Fibroblast of mammary gland (primary cell): ENCODE measurements at places on chromosomes 3 and 15.

DNA sequence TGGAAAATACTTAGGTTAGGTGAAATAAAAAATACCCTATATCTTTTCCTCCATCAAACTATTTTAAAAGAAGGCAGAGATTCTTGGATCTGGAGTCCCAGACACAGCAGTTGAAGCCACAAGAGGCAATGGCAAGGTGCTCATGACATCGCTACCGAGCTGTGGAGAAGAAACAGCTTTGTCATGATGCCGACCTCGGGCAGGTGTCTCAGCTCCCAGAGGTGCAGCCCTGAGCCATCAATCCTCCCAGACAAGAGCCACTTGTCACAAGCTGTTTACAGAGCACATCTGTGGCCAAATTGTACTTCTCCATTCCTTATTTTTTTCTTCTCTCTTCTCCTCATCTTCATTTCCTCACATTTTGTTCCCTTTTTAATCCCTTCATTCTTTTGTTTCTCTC lies 50.8 kb downstream of the GPR176 start:
- no peak for DNase-seq

DNA sequence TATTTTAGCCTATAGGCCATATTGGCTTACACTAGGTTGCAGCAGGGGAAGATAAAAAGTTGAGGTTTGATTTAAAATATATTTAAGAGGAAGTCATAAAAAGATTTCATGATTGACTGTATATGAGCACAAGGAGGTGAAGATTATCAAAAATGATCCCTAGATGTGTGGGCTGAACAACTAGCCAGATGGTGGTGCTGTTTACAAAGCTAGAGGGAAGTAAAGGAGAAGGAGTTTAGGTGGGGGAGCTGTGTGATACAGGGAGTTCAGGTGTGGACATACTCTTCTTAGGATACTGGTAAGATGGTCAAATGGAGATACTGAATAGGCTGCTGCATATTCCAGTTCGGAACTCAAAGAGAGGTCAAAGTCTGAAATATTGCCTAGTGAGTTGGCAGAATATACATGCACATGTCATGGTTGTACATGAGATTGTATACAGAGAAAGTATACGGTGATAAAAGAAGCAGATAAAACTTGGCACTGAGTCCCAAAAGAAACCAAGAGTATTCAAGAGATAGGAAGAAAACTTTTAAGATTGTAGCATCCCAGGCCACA lies 727.8 kb downstream of the NLGN1 start:
- DNase-seq, result peak; percentile 53

- no peak for DNase-seq
Measured at GRCh38 chr3:151303751-151304150, 12.9 kb downstream of the GPR87 start.

DNA sequence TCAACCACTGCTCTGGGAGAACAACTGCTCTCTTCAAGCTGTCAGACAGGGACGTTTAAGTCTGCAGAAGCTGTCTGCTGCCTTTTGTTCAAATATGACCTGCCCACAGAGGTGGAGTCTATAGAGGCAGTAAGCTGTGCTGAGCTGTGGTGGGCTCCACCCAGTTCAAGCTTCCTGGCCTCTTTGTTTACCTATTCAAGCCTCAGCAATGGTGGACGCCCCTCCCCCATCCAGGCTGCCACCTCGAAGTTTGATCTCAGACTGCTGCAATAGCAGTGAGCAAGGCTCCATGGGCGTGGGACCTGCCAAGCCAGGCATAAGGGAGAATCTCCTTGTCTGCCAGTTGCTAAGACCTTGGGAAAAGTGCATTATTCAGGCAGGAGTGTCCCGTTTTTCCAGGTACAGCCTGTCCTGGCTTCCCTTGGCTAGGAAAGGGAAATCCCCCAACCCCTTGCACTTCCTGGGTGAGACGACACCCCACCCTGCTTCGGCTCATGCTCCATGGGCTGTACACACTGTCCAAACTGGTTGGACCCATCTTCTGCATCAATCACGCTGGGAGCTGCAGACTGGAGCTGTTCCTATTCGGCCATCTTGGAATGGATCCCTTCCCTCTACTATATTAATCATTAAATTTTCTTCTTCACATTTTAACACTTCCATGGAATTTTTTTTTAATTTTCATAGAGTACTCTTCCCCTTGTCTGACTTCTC lies 167.0 kb upstream of the UBE2E2 start:
- DNase-seq, result no peak

DNA sequence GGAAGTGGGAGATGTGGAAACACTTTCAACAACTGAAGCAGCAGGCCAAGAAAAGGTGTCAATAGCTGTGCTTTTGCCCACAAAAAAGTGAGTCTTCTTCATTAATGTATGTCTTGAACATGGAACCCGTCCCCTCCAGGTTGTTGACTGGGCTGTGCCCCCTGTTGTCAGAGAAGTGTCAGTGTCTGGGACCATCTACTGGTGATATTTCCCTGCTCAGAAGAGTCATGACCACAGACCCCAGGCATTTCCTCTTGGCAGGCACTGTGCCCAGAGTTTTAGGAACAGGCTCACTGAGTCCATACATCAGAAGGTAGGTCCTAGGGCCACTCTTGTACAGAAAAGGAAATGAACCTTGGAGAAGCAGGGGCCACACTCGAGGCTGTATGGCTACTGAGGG lies 54.8 kb upstream of the LARS2 start:
- peak; percentile 16 for DNase-seq

GRCh38 chr15:81758818-81759284 lies 287.0 kb downstream of the MEX3B start:
- no peak for DNase-seq

DNA sequence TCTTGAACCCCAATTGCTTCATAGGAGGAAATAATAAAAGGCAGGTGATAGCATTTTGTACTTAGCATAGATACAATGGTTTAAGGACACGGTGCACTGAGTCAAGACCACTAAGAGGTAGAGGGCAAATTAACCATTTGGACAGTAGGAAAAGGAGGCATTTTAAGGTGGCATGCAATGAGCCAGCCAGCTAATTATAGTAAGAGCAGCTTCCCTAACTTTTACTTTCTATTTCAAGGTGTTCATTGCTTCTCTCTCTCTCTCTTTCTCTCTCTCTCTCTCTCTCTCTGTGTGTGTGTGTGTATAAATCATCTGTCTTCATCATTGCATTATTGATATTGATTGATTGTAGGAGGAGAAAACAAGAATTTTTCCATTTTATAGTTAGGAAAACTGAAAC lies 740.4 kb upstream of the CFAP20DC start:
- DNase-seq, result no peak

DNA sequence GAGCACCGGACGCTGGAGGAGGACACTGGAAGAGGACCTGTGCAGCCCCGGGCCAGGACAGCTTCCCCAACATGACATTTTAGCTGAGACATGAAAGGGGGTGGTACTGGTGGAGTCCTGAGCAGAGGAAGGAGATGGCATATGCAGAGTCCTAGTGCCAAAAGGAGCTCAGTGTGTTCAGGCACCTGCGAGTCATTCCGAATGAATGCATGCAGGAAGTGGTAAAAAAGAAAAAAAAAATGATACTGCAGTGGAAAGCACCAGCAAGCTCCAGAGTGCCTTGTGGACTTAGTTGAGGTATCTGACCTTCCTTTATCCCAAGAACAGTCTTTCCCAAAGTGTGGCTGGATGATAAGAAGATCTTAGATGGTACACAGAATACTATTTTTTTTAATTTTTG lies 6.6 kb upstream of the ZNF148 start:
- DNase-seq, result peak; percentile 48

- DNase-seq, result no peak
Measured at GRCh38 chr3:101879102-101879501, 29.8 kb downstream of the NFKBIZ start.

DNA sequence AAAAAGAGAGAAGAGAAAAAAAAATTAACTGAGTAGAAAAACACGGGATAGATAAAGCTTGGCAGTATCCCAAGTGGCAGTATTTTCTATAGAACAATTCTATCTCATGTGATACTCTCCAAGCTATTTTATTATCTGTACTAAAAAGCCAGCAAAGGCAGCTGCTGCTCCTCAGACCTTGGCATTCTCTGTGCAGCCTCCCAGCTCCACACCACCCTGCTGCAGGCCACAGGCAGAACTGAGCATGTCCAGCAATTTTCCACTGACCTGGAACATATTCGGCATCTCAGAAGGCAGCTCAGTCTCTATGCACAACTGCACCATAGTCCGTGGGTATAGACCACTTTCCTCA lies 1161.4 kb downstream of the IGSF11 start:
- no peak for DNase-seq

- DNase-seq, result no peak
Measured at GRCh38 chr3:126349611-126350501, 7.4 kb downstream of the KLF15 start.

DNA sequence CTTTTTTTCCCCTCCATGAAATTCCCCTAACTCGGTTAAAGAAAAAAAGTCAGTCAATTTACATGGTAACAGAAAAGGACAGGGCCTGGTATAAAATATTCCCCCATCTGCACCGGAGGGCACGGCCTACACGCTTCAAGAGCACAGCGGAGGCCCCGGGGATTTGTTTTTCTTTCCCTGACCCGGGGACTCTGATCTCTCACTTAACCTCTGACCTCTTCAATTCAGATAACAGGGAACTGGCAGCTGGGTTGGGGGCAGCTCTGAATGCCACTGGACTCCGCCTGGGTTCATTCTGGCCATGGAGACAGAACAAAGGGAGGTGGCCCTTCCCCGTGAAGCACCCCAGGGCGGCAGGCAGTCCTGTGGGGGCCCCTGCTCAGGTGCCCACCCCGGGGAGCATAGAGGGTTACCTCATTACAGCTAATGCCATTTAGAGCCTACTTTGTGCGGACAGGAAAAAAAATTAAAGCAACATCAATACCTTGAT lies 257.5 kb downstream of the SHQ1 start:
- DNase-seq, result no peak

GRCh38 chr3:58134468-58134867 lies 76.3 kb downstream of the DNASE1L3 start:
- DNase-seq, result no peak

DNA sequence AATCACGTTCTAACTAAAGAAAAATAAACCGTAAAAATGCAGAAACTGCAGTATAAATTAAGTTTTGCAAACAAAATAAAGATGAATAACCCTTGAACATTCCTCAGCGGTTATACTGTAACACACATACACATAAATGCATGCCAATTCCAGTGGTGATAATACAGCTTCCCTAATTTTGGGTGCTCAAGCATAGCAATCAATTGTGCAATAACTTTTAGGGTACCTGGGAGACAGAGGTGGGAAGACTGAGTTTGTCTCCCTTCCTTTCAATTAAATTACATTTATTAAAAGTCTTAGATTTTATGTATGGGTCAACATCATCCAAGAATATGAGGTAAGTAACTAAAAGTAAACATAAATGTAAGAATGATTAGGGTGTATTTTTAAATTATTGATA lies 71.8 kb downstream of the SETD2 start:
- no peak for DNase-seq

GRCh38 chr3:126911162-126912026 lies 71.5 kb upstream of the PLXNA1 start:
- peak; percentile 98 for DNase-seq

DNA sequence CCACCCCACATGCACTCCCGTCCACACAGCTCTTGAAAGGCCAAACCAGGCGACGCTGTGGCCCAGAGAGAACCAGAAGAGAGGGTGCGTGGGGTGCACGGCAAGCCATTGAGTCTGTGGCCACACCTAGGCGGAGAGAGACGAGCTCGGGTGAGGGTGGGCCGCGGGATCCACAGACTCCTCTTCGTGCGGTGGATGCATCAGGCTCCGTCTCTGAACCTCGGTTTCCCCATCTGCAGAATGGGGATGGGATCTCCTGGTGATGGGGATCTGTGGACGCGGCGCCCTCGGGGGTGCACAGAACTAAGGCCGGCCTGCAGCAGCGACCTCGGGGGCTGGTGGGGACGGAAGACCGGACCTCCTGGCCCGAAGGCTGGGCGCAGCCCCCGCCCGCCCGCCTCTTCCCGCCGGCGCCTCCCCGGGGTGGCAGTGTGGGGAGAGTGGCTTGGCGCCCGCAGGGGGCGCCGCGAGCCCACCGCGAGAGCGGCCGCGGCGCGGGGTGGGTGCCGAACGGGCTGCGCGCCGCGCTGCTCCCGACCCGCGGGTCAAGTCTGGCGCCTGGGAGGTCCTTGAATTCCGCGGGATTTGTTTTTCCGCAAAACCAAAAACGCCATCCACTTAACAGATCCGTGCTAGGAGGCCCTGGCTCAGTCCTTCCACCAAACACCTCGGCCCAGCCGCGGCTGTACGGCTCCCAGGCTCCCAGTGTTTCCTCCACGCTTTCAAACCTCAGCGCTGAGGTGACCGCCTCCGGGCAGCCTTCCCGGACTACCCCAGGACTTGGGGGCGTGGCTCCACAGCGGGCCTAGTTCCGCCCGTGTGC lies 13.2 kb upstream of the ADPGK start:
- peak; percentile 30 for DNase-seq

DNA sequence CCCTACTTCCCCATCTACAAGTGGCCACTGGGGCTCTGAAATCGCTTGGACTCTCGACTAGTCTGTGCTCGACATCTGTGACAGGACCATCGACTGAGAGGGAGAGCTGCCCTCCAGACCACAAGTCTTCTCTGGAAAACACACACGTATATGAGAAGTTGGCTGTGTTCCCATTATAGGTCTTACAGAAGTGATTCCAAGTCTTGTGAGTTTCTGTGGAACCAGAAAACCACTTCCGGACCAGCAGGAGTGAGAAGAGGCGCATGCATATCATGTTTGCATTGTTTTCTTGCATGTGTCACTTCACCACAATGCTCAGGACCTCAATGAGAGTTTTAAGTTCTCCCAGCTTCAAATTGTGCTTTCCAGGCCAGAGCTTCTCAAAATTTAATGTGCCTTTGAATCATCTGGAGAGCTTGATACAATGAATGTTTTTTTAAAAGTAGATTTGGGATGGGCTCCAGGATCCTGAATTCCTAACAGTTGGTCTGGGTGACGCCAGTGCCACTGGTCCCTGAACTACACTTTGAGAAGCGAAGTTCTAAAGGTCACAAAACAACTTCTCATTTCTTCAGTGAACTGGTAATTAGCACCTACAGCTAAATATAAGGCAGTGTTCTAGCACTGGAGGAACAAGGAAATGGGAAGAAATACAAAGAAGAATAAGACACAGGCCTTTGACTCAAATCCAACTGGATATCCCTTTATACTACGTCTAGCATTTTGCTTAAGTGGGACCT lies 15.7 kb downstream of the LIPC start:
- peak; percentile 82 for DNase-seq
